ENCODE measurements at places on chromosomes 1 and 21.
A peak's percentile ranks its signal among the peaks of the same experiment; 100 is the strongest.

DNA sequence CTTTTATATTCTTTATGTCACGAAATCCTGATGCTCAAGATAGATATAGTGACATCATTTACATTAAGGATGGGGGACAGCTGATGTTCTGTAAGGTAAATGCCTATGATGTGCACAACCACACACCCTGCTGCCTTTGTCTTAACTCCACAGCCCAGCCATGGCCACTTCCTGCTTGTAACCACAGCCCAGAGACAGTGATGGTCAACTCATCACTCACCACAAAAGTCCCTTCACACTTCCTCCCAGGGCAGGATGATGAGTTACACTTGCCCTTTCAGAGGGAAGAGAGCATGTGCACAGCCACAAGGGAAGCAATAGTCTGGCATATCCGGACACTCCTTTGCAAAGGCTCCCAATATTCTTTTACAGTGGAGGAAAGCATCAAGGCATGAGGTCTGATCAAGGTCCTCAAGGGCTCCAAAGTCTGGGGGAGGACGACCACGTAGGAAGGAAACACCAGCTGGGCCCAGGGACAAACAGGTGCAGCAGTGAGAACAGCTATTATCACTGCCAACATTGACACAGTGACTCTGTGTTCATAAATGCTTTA is 53.8 kb downstream of the PLPP3 start:
- H3K4me1 ChIP-seq = peaks cover 9% of the 10 kb centered on the region
- peaks cover 13% of the 10 kb centered on the region for H3K36me3 ChIP-seq
- no peaks in the 10 kb centered on the region for H3K27me3 ChIP-seq
- H3K4me3 ChIP-seq = no peak overlapping the region
- no peak overlapping the region for H3K27ac ChIP-seq

GRCh38 chr21:27690426-27690825 is 723.5 kb upstream of the ADAMTS5 start:
- no peak for DNase-seq
- no peaks in the 10 kb centered on the region for H3K36me3 ChIP-seq
- no peak overlapping the region for H3K4me3 ChIP-seq
- peaks cover 2% of the 10 kb centered on the region for H3K4me1 ChIP-seq
- no peak overlapping the region for H3K27ac ChIP-seq

DNA sequence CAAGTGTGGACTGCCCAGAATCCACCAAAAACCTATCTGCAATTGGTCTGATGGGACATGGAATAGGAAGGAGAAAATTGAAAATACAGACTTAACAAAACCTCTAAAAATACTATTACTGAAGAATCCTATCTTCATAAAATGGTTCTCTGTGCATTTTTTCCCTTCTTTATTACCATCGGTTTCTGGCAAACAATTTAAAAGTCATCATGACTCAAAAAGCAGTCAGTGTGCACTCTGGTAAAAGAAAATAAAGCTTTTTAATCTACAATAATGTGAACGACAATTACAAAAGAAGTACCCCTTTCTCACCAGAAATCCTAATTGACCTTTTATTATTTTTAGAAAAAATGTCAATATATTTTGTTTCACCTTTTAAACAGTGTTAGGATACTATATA is 186.3 kb downstream of the TPR start:
- DNase-seq = peak; percentile 41
- H3K4me1 ChIP-seq = peaks cover 12% of the 10 kb centered on the region
- H3K36me3 ChIP-seq = no peaks in the 10 kb centered on the region
- H3K27ac ChIP-seq = no peak overlapping the region
- H3K4me3 ChIP-seq = no peak overlapping the region
- no peaks in the 10 kb centered on the region for H3K27me3 ChIP-seq

- peaks cover under 1% of the 10 kb centered on the region for H3K4me1 ChIP-seq
- peak; percentile 57 for DNase-seq
- H3K36me3 ChIP-seq = peaks cover 24% of the 10 kb centered on the region
- no peak overlapping the region for H3K27ac ChIP-seq
- no peaks in the 10 kb centered on the region for H3K27me3 ChIP-seq
- no peak overlapping the region for H3K4me3 ChIP-seq
Observed at GRCh38 chr1:42931108-42931539, 27.5 kb downstream of the SLC2A1 start.

DNA sequence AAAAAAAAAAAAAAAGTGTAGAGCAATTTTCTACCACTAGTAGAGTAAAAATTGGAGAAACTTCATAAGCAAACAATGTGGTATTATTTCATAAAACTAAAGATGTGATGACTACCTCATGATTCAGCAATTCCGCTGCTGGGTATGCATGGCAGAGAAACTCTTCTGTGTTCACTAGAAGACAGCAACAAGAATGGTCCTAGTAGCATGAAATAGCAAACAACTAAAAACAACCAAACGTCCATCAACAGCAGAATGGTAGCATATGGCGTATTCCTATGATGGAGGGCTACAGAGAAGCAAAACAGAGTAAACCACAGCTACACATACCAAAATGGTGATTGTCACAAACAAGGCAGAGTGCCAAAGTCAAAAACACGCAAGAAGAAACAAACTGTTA is 18.9 kb downstream of the HTR1D start:
- H3K4me1 ChIP-seq = peaks cover 15% of the 10 kb centered on the region
- peak overlapping the region; percentile 11 for H3K27ac ChIP-seq
- H3K4me3 ChIP-seq = no peak overlapping the region
- H3K36me3 ChIP-seq = no peaks in the 10 kb centered on the region
- DNase-seq = peak; percentile 94

DNA sequence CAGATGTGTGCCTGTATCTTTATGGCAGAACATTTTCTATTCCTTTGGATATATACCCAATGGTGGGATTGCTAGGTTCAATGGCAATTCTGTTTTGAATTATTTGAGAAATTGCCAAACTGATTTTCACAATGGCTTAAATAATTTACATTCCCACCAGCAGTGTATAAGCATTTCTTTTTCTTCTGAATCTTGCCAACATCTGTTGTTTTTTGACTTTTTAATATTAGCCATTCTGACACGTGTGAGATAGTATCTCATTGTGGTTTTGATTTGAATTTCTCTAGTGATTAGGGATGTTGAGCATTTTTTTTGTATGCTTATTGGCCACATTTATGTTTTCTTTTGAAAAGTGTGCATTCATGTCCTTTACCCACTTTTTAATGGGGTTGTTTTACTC is 864.3 kb upstream of the ADAMTS5 start:
- H3K4me3 ChIP-seq = no peak overlapping the region
- DNase-seq = no peak
- peaks cover 2% of the 10 kb centered on the region for H3K4me1 ChIP-seq
- H3K36me3 ChIP-seq = no peaks in the 10 kb centered on the region
- no peak overlapping the region for H3K27ac ChIP-seq

- peaks cover 4% of the 10 kb centered on the region for H3K4me1 ChIP-seq
- peak; percentile 78 for DNase-seq
- H3K27ac ChIP-seq = no peak overlapping the region
- H3K36me3 ChIP-seq = no peaks in the 10 kb centered on the region
- no peak overlapping the region for H3K4me3 ChIP-seq
Observed at GRCh38 chr1:39866767-39867166, 16.5 kb downstream of the TRIT1 start.

DNA sequence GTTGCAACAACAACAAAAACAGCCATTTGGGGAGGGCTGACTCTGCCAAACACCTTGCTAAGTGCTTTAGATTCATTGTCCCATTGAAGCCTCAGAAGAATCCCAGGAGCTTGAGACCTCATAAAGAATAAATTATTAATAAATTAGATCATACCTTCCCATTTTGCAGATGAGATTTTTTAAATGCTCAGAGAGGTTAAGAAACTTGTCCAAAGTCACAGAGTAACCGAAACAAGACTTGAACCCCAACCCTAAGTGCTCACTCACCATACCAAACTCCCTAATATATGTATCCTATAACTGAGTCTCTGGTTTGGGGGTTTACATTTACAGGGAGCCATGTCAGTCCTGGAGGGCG is 3.6 kb downstream of the CRYBG2 start:
- no peaks in the 10 kb centered on the region for H3K4me1 ChIP-seq
- no peak overlapping the region for H3K4me3 ChIP-seq

DNA sequence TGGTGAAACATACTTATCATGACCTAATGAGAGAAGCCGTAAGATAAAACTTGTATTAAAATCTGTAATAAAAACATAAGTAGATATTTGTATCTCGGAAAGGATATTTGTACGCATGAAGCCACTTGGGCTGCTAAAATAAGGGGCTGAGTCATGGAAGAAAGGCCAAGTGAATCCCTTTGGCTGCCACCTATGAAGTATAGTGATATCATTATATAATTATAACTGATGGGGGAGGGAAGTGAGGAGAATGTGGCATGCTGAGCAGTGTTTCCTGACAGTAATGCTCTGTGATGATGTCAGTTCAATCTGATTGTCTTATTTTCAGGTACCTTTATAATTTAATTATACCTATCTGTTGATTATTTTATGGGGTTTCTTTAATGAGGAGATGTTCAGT is 13.6 kb downstream of the RWDD3 start:
- no peaks in the 10 kb centered on the region for H3K36me3 ChIP-seq
- H3K4me3 ChIP-seq = no peak overlapping the region
- no peak overlapping the region for H3K27ac ChIP-seq
- DNase-seq = no peak
- H3K4me1 ChIP-seq = no peaks in the 10 kb centered on the region

GRCh38 chr1:229286099-229286766 is 15.3 kb downstream of the RAB4A start:
- peaks cover 3% of the 10 kb centered on the region for H3K4me1 ChIP-seq
- H3K27me3 ChIP-seq = no peaks in the 10 kb centered on the region
- no peak for DNase-seq
- H3K36me3 ChIP-seq = no peaks in the 10 kb centered on the region
- H3K4me3 ChIP-seq = no peak overlapping the region

DNA sequence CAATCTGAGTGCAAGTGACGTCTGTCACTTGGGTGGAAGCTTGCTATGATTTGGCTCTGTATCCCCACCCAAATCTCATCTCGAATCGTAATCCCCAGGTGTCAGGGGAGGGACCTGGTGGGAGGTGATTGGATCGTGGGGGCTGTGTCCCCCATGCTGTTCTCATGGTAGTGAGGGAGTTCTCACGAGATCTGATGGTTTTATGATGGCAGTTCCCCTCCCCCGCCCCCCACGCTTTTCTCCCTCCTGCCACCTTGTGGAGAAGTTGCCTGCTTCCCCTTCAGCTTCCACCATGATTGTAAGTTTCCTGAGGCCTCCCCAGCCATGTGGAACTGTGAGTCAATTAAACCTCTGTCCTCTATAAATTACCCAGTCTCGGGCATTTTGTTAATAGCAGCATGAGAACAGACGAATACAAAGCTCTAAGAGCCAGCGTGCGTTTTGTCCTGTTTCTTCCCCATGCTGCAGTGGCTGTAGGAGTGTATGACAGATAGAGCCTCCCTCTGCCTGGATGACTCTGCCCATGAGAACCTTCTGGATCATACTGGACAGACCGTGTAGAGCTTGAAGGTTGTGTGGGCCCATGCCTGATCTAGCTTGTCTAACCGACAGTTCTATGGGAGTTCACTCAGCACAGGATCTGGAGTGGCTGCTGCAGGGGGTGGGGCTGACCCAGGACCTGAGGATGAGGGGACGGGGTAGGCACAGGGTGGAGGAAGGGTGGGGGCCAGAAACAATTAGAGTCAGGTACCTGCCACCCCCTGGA is 139.7 kb upstream of the ERRFI1 start:
- H3K36me3 ChIP-seq = no peaks in the 10 kb centered on the region
- no peak overlapping the region for H3K4me3 ChIP-seq
- H3K4me1 ChIP-seq = peaks cover 9% of the 10 kb centered on the region
- no peaks in the 10 kb centered on the region for H3K27me3 ChIP-seq
- DNase-seq = no peak

DNA sequence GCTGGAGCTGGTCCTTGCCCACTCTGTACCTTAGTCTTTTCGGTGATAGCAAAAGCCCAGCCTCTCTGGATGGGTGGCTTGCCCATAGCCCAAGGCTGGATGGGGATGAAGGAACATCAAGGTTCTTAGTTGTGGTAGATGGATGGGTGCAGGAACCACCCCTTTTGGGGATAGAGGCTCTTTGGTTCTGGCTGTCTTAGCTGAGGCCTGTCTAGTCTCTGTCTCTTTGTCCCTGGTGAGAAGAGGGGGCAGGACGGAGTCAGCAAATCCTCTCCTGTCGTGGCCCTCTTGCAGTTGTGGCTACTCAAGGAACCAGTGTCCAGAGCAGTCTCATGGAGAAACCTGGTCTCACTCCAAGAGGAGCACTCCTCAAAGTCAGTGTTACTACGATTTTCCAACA is 8.5 kb downstream of the VANGL2 start:
- no peak for DNase-seq
- no peak overlapping the region for H3K4me3 ChIP-seq
- no peak overlapping the region for H3K27ac ChIP-seq

GRCh38 chr21:26798856-26799751 is 46.1 kb downstream of the ADAMTS1 start:
- no peaks in the 10 kb centered on the region for H3K27me3 ChIP-seq
- no peak overlapping the region for H3K27ac ChIP-seq
- H3K4me3 ChIP-seq = no peak overlapping the region
- DNase-seq = no peak

- no peak overlapping the region for H3K4me3 ChIP-seq
- no peak overlapping the region for H3K27ac ChIP-seq
- no peaks in the 10 kb centered on the region for H3K27me3 ChIP-seq
- no peak for DNase-seq
- H3K36me3 ChIP-seq = no peaks in the 10 kb centered on the region
- no peaks in the 10 kb centered on the region for H3K4me1 ChIP-seq
Observed at GRCh38 chr1:28045777-28046176, 42.6 kb downstream of the EYA3 start.
